ENCODE measurements at places on chromosomes 2 and 18. TPM values are rescaled to one million over a fixed set of nuclear protein-coding genes. Genes with fewer than 3 reads are reported as not detected.

- no peak overlapping the region for H3K4me3 ChIP-seq
- H3K4me1 ChIP-seq = peaks cover 12% of the 10 kb centered on the region
- DNase-seq = no peak
These were observed 6.6 kb upstream of the RPL37A start for GRCh38 chr2:216491793-216492596.

DNA sequence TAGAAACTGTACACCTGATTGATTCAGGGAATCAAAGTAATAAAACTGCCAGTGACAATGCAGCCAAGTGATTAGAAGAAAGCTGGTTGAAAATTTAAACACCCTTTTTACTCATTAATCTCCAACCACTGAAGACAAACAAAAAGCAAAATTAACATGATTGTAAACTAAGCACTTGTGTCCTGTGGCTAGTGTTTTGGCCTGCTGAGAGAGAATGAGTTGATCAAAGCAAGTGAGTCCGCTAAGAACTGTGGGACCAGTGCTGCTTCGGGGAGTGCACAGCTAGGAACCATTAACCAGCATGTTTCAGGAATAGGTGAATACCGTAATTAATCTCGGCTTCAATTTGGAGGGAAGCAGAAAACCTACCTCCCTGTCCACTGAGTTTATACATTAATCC, 13.6 kb upstream of the PAPOLG start:
- H3K36me3 ChIP-seq = no peaks in the 10 kb centered on the region
- H3K27me3 ChIP-seq = peaks cover 10% of the 10 kb centered on the region
- H3K4me3 ChIP-seq = no peak overlapping the region
- no peak overlapping the region for H3K27ac ChIP-seq
- peaks cover 15% of the 10 kb centered on the region for H3K4me1 ChIP-seq

DNA sequence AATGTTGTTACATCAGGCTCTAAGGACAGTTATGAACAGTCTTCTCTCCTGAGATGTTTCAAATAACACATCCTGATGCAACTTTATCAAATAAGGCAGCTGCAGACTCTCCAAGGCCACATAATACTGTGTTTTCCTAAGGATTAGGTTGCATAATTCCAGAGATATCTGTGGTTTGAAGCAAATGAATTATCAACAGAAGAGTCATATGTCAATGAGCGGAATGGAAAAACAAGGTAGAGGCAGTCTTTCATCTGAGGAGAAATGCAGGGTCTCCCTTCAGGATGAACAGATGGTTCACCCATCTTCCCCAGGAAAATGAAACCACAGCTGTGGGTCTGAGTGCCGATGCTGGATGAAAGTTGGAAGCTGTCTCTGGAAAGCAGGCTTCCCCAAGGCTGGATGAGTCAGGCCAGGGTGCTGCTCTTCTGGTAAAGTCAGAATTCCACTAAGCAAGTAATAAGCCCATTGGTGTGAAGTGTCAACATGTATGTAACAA, 22.2 kb downstream of the LYG1 start:
- no peaks in the 10 kb centered on the region for H3K4me1 ChIP-seq
- no peak overlapping the region for H3K4me3 ChIP-seq
- peaks cover 26% of the 10 kb centered on the region for H3K36me3 ChIP-seq
- DNase-seq = no peak
- no peaks in the 10 kb centered on the region for H3K27me3 ChIP-seq
- no peak overlapping the region for H3K27ac ChIP-seq

GRCh38 chr2:219551441-219552381, 7.9 kb downstream of the TMEM198 start:
- no peak overlapping the region for H3K27ac ChIP-seq
- peaks cover 7% of the 10 kb centered on the region for H3K4me1 ChIP-seq
- peak overlapping the region; percentile 74 for H3K4me3 ChIP-seq
- H3K27me3 ChIP-seq = peaks cover 49% of the 10 kb centered on the region
- H3K36me3 ChIP-seq = no peaks in the 10 kb centered on the region
- no peak for DNase-seq

GRCh38 chr2:10193851-10194820, 71.6 kb downstream of the RRM2 start:
- no peak for DNase-seq
- no peak overlapping the region for H3K4me3 ChIP-seq
- H3K27ac ChIP-seq = no peak overlapping the region
- peaks cover 16% of the 10 kb centered on the region for H3K36me3 ChIP-seq
- H3K4me1 ChIP-seq = no peaks in the 10 kb centered on the region
- no peaks in the 10 kb centered on the region for H3K27me3 ChIP-seq

GRCh38 chr2:190986221-190986953, 27.6 kb downstream of the STAT1 start:
- DNase-seq = no peak
- H3K4me1 ChIP-seq = peaks cover 55% of the 10 kb centered on the region

- peak overlapping the region; percentile 27 for H3K27ac ChIP-seq
- H3K27me3 ChIP-seq = no peaks in the 10 kb centered on the region
- peaks cover 51% of the 10 kb centered on the region for H3K4me1 ChIP-seq
- no peak overlapping the region for H3K4me3 ChIP-seq
- DNase-seq = no peak
These were observed 25.1 kb downstream of the TTC39C start for GRCh38 chr18:24039671-24040070.

The DNAJC5G gene
- total RNA-seq = not detected

The ILKAP gene
- 52.9 TPM for total RNA-seq

The RASGRP3 gene
- 5.5 TPM for total RNA-seq
